ENCODE measurements at places on chromosomes 11 and 22.

- no peak for DNase-seq
Measured at GRCh38 chr11:87820011-87820410, 355.2 kb downstream of the RAB38 start.

- DNase-seq, result no peak
Measured at GRCh38 chr22:25881210-25881755, 139.3 kb downstream of the MYO18B start.

DNA sequence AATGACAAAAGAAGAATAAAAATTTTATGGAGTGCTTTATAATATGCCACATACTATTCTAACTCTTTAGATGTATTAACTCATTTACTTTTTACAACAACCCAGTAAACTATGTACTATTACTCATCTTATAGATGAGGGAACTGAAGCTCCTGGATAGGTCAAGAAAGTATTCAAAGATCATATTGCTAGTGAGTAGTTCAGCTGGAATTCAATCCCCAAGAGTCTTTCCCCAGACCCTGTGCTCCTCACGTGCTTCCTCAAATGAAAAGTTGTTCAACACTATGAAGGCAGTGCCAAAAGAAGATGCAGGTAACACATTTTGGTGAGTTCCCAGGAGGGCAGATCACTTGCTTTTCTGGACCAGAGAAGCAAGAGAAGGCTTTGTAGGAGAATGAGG lies 46.8 kb downstream of the BTG4 start:
- DNase-seq, result peak; percentile 45

DNA sequence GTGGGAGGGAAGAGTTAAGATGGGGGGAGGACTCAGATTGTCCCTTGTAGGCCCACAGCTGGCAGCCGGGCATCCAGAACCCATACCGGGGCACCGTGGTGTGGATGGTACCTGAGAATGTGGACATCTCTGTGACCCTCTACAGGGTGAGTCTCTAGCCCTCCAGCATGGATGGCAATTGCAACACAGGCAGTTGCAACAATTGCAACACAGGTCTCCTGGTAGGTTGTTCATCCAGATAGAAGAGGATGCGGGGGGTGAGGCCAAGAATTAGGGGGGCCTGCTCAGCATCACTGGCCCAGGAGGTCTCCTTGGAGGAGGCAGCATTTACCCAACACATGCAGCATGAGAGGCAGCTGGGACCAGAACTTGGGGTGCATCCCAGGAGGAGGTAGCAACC lies 3.4 kb downstream of the EHBP1L1 start:
- DNase-seq, result peak; percentile 42

DNA sequence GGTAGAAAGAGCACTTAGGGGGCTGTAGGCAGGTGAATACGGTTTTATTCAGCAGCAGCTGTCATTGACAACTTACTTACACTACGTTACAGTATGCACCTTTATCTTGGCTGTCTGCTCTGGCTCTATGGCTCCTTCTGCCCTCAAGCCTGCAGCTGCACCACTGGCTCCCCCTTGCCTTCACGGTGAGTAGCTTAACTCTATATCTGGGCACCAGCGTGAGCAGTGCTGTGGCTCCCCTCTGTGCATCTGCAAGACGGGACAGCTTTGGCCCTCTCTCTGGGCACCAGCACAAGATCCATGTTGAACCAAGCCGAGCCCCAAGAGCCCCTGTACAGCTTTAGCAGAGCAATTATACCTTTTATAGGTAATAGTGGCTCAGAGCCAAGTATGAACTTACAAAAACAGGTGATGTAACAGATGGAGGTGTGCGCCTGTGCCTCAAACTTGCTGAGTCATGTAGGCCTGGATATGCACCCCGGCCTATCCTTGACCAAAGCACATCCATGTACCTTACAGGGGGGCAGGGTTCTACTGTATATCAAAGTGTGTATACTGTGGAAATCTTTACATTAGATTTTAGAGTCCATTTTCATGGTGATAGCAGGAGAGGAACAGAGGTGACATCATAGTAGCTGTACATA lies 96.9 kb upstream of the CTSC start:
- DNase-seq, result no peak

DNA sequence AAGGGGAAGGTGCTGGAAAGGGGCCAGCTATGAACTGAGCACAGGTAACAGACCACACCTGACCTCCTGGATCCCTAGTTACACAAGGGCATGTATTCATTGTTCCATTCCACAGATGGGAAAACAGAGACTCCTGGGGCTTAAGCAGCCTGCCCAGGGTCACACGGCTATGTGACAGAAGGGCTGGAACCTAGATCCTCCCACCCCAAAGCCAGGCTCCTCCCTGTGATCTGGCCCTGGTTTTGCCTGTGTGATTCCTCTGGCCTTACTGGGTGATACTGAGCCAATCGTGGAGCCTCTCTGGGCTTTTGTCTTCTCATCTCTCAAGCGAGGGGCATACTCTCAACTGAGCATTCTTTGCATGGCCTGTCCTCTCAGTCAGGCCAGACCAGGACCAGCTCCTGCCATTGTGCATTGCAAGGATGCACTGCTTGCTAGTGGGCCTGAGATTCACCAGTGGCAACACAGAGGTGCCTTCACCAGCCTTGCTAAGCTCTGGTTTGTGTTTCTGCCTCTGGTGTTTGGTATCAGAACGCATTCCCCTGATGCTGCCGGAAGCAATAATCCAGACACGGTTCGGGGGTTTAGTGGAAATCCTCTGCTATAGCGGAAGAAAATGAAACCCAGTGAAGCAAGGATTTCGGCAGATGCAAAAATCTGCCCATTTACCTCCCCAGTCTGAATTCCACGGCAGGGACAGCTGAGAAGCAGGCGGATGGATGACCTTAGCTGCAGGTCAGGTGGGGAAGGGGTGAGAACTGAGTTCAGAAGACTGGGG lies 226.6 kb downstream of the ST3GAL4 start:
- no peak for DNase-seq

DNA sequence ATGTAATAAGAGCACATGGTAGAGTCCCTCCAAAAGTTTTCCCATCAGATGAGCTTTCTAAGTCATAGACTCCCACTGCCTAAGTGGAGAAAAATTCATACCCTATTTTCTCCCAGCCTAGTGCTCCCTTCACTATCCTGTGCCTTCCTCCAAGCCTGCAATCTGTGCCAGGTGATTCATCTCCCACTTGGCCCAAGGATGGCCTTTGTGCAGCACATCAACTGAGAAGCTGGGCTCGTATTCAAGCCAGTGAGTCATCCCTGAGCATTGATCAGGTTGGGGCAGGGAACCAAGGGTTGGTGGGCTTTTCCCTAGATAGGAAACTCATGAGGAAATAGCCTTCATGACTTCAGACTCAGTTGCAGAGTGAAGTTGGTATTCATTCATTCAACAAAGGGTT lies 64.6 kb downstream of the PANX1 start:
- DNase-seq, result peak; percentile 24

DNA sequence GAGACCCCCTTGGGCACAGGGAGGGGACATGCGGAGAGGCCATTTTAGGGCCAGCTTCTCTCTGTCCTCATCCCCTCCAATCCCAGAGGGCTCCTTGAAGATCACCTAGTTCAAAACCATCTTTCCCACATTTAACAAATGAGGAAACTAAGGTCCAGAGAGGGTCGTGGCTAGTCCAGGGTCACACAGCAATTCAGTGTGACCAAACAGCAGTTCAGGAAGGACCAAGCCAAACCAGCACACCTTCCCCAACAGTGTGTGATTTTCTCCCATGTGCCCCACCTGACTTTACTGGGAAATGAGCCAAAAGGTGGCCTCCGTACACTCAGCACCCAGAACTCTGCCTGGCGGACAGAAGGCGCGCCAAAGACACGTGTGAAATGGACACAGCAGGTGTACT lies 51.3 kb downstream of the CACNA1I start:
- no peak for DNase-seq

DNA sequence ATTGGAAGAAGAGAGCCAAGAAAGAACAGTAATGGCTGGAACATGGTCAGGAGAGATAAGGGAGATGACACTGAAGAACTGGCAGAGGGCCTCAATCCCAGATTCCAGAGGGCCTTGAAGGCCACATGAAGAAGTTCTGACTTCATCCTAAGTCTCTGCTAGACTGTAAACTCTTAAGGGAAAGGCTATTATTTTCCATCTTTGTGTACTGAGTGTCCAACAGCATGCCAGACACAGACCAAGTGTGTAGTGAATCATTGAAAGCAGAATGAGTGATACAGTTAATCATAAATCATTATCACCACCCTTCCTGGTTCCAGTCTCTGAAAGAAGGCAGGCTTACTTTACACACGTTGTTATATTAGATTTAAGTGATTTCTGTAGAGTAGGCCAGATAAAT lies 185.3 kb upstream of the C11orf87 start:
- DNase-seq, result no peak

DNA sequence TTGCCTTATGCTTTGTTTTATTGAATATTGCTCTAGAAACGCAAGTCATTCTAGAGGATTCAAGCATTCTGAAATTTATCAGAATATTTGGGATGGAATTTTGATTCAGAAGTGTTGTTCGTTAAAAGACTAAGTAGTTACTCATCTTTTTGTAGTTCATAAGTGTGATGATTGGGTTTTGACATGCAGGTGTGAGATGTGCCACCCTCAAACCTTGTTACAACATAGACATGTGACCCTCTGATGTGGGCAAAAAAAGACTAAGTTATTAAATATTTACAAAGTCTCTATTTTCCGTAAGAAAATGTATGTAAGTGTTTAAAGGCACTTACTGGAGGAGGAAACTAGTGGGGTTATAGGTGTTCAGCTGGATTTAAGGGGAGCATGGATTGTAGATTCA lies 8.9 kb downstream of the YWHAH start:
- DNase-seq, result no peak

All from adipocyte (in vitro differentiated cells).